ENCODE measurements at places on chromosomes 2 and 18.

GRCh38 chr2:30022444-30023071 is 101.2 kb upstream of the ALK start:
- DNase-seq = no peak

GRCh38 chr2:200590090-200590489 is 4.3 kb downstream of the AOX1 start:
- no peak for DNase-seq

DNA sequence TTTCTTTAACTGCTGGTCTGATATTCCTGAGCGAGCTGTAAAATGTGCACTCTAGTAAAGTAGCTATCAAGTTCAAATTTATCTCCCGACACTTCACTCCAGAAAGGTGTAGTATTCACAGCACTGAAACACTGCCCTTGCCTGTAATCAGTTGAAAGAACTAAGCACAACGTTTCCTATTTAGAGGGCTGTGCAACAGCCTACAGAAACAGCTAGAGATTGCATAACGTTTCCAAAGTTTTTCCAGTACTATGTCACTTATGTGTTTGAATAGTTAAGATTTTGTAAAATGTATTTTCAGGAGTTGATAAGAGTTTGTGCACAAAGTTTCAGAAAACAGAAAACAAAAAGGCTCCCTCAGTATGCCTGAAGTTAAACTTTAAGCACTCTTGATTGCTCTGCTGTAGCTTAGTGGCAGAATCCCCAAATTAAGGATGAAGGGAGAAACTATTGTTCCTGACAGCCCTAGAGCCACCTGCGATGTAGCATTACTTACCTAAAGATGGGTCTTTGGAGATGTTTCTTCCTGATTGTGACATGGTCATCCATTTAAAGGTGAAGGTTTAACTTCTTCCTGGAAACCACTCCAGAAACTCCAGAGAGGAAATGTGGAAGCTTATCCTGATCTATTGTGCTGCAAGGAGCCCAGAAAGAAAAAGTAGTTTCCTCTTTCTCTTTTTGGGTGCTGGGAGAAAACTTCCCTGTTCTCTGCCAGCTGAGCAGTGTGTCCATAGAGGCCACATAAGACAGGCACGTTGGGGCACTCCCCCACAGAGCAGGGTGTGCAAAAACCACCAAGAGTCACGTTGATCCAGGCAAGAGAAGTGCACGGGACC is 536 bp downstream of the PDE1A start:
- no peak for DNase-seq

DNA sequence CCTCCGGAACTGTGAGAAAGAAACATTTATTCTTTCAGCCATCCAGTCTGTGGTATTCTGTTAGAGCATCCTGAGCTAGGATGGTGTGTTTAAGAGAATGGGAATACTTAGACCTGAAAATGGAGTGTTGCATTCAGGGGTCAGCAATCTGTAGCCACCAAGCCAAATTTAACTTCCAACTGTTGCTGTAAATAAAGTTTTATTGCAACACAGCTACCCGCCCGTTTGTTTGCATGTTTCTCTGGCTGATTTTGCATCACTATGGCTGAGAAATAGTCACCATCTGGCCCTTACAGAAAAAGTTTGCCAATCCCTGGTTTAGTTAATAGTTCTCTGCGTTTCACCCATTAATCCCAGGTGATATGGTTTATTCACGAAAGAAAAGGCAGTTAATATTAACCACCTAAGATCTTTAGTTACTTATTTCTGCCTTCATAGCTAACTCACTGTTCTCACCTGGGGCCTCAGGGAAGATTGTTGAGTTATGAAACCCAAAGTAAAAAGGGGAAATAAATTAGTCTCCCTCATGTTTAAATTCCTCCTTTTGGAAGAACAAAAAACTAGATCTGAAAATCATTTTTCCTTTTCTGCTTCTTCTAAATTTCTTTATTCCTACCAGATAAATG is 9.5 kb upstream of the CYS1 start:
- DNase-seq = no peak

DNA sequence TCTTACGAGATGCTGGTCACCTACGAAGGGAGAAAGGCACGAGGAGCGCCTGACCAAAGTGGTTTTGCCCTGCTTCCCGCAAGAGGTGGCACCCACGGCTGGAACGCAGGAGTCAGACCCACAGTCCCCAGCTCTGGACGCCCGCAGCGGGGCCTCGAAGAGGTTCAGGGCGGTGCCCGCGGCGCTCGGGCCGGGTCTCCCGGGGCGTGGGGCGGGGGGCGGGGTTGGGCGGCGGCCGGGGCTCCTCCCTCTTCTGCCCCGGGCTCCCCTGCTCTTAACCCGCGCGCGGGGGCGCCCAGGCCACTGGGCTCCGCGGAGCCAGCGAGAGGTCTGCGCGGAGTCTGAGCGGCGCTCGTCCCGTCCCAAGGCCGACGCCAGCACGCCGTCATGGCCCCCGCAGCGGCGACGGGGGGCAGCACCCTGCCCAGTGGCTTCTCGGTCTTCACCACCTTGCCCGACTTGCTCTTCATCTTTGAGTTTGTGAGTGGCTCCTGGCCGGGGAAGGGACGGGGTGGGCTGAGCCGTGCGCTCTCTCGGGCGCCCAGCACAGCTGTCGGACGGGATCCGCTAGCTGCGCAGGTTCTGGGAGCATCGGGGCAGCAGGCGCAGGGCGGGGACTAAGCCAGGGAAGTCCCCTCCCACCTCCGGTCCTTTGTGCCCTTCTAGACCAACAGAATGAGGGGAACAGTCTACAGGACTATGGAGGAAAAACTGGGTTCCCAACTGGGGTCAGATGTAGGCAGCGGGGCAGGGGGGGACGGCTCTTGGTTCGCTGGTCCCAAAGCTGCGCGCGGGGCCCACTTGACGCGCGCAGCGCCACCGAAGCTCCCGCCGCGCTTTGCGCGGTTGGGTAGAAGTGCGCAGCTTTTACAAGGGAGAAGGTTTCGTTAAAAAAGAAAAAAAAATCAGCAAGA is at the start of gene MAL:
MAL (plus strand) TSS at position 303 of the 914 bp plus-strand sequence; CDS start at position 388, 85 bp downstream.
- DNase-seq = peak; percentile 61

DNA sequence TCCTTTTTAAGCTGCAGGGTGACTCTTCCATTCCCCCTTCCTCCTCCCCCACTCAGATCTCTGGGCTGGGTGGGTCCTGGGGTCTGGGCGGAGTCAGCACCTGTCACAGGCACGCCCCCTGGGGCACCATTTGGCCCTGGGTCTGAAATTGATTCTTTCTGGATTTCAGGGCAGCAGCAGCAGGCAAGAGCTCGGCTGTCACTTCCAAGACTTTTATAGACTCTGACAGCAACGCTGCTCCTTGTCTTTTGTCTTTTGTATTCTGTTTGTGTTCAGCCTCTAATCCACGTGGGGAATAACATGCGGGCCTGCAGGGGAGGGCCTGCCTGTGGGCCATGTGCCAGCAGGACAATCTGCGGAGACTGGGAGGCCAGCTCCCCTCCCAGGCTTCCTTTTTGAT is 3.9 kb downstream of the BOD1L2 start:
- no peak for DNase-seq

DNA sequence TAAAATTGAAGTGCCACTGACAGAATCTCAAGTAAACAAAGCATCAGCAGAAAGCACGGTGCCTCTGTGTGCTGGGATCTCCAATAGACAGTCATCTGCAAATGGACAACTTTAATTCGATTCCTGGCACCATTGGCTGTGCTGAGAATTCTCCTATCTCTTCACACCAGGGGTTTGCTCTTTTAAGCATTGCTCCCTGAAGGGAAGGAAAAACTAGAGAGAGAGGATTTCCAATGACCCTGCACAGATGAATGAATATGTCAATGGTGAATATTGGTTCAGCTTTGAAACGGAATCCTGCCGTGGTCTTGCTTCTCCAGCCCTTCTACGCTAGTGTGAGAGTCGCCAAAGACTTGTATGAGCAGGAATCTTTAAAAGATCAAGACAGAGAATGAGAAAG is 97.9 kb downstream of the FIGN start:
- no peak for DNase-seq

- DNase-seq = peak; percentile 52
These were observed at the start of gene PER2 for GRCh38 chr2:238287737-238288649. Gene PER2, minus strand, starts transcription at chr2:238288610. Its CDS starts 10,674 bp downstream, at chr2:238277936.

GRCh38 chr2:152594792-152595191 is 122.5 kb downstream of the PRPF40A start:
- DNase-seq = no peak

DNA sequence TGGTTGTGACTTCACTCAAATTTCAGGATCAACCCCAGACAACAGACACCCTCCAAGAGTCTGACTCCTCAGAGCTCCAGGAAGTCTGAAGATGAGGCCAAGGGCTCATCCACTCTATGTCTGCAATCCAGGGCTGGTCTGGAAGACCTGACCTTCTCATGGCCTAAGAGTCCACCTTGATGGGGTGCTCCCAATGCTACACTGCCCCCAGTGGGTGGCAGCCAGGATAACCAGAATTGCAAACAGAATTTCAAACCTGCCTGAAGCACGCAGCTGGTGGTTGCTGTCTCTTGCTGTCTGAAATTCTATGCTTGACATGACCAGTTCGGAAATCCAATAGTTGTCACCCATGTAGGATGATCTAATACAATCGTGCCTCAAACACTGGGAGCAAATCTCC is 96.0 kb downstream of the UXS1 start:
- DNase-seq = peak; percentile 33

- peak; percentile 89 for DNase-seq
These were observed at the start of gene ITGA4 for GRCh38 chr2:181457121-181457740. Gene ITGA4, plus strand, starts transcription at chr2:181457386. Its CDS starts 269 bp downstream, at chr2:181457655.

DNA sequence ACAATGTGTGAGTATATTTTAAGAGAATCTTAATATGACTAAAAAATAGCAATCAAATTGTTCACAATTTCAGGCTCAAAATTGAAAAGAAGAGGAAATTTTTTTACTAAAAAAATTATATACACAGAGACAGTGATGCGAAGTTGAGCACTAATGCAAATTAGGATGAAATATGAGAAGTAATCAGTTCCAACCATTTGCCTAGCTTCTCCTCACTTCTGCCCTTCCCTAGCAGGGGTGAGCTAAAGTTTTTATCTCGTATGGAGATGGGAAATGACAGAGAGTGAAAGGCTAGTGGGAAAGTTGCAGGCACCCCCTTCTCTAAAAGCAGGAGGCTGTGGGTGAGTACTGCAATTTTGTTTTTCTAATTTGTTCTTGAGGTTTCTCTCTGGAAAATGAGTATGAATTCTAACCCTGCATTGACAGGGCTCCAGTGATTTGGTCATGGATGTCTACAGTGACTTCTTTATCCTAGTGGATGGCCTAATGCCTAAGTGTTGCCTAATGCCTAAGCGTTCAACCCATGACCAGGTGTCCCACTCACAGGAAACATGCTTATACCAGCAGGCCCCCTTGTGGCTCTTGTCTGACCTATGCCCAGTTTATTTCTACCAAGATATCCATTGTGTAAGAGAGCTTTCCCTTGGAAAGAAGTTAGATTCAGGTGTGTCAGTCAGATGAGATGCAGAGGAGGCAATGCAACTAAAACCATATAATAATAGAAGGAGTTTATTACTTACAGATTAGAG is 78.0 kb upstream of the HNMT start:
- DNase-seq = no peak

DNA sequence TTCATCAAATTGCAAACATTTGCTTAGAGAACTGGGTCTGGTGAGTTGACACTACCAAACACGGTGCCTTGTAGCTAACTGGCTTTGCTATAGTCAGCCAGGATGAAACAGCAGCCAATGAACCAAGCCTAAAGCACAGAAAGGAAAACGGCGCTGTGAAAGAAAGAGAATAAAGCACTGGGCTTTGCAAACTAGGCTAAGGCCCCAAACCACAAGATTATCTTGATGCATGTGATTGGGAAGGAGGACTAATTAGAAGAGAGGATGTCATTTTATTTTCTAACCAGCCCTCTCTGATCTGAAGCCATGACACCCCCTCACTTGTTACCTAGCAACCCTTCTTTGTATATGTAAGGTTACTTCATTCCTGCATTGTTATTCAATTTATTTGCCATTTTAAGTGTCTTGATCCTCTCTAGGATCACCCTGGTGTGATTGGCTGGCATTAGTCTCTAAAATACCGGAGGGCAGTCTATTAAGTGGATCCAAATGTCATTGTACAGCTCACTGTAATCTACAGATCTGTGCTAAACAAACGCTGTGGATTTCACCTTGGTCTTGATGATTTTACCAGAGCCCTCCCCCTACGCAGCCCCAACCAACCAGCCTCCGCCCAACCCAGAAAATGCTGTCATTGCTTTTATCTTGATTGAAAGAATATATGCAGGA is 395.4 kb upstream of the ACVR2A start:
- peak; percentile 2 for DNase-seq

- no peak for DNase-seq
These were observed 15.0 kb downstream of the LYPD1 start for GRCh38 chr2:132654968-132655367.

GRCh38 chr2:46315103-46315890 is 18.1 kb downstream of the EPAS1 start:
- peak; percentile 40 for DNase-seq

DNA sequence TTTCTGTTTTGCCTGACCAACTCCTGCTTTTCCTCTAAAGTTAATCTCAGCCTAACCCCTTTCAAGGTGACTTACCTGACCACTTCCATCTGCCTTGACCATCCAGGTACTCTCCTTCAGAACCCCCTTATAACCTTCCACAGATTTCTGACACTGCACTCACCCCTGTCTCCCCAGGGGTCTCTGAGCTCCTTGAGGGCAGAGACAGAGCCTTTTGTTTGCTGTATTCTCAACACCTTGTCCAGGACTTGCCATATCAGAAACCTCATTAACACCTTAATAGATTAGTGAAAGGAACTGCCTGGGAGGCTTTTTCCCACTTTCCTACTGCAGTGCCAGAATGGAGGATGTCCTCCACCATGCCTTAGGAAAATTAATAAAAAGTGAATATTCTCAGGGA is 119.7 kb upstream of the SERPINE2 start:
- no peak for DNase-seq

DNA sequence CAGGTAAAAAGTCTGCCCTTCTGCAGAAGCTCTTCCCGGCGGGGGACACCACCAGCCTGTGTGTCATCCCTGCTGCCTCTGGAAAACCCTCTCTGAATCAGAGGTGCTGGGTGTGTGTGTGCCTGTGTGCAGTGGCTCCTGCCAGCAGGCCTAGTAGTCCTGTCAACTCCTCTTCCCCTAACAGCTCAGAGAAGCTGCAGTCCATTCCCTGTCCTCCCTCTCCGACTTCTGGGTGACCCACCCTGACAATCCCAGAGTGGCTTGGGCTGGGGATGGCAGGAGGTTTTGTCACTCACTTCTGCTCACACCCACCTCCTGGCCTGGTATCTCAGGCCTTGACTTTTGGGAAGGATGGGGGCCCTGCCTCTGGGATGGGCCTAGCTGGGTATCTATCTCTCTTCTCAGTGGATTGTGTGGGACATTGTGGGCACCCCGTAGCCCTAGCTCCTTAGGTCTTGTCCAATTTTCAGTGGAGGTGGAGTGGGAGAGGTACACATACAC is 2.3 kb downstream of the WNT10A start:
- DNase-seq = no peak

GRCh38 chr2:173048522-173048896 is 27.1 kb upstream of the MAP3K20 start:
- DNase-seq = no peak

DNA sequence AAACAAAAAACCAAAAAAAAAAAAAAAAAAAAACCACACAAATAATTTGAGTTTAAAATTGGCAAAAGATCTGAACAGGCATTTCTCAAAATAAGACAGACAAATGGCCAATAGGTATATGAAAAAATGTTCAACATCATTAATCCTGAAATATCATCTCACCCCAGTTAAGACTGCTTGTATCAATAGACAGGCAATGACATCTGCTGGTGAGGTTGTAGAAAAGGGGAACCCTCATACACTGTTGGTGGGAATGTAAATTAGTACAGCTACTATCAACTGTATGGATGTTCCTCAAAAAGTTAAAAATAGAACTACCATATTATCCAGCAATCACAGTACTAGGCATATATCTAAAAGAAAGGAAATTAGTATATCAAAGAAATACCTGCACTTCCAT is 523.1 kb downstream of the XIRP2 start:
- DNase-seq = no peak

Measured in activated CD4-positive, alpha-beta T cell treated with anti-CD3 and anti-CD28 coated beads, Interleukin-2, Interleukin-6, amounts not matched to agents 100 ng/mL and 50 ng/mL, durations not matched to agents 16 hours and 8 hours (primary cell).